Left kidney (tissue), 8 donors: ENCODE measurements at places on chromosomes 11 and 22. TPM values are rescaled to one million over a fixed set of nuclear protein-coding genes. Genes with fewer than 3 reads are reported as not detected.

TBC1D10A gene
- 12.9 TPM for polyA plus RNA-seq

CHRM1 gene
- not detected for polyA plus RNA-seq

ETS1 gene
- polyA plus RNA-seq: 75.5 TPM

DDTL gene
- 11.6 TPM for polyA plus RNA-seq

KLHDC7B gene
- 0.10 TPM for polyA plus RNA-seq

SCUBE1 gene
- polyA plus RNA-seq: 8.7 TPM

POU2F3 gene
- polyA plus RNA-seq: 0.32 TPM

FOSL1 gene
- polyA plus RNA-seq: not detected

SYCE3 gene
- polyA plus RNA-seq: not detected

ZNF215 gene
- polyA plus RNA-seq: 4.6 TPM

APOA4 gene
- polyA plus RNA-seq: not detected

HORMAD2 gene
- not detected for polyA plus RNA-seq

OR5A1 gene
- polyA plus RNA-seq: 0.03 TPM

VSIG2 gene
- polyA plus RNA-seq: 8.5 TPM

BCO2 gene
- 8.1 TPM for polyA plus RNA-seq

ANO1 gene
- 18.2 TPM for polyA plus RNA-seq

ACTN3 gene
- polyA plus RNA-seq: 1.1 TPM

INSC gene
- 0.73 TPM for polyA plus RNA-seq

CLTCL1 gene
- polyA plus RNA-seq: 6.9 TPM

MUC6 gene
- polyA plus RNA-seq: 26.8 TPM

HIRA gene
- 34.6 TPM for polyA plus RNA-seq

CHRNA10 gene
- 2.9 TPM for polyA plus RNA-seq

ARHGEF17 gene
- polyA plus RNA-seq: 94.4 TPM

SLC22A6 gene
- 29.4 TPM for polyA plus RNA-seq

GSTT2B gene
- polyA plus RNA-seq: 6.9 TPM

EIF4ENIF1 gene
- 55.5 TPM for polyA plus RNA-seq

SPI1 gene
- polyA plus RNA-seq: 3.4 TPM

MIOX gene
- polyA plus RNA-seq: 6.1 TPM

DPP3 gene
- 24.3 TPM for polyA plus RNA-seq

SHANK2 gene
- polyA plus RNA-seq: 34.8 TPM

BEST1 gene
- 4.1 TPM for polyA plus RNA-seq

OR51B2 gene
- polyA plus RNA-seq: not detected

UBQLN3 gene
- polyA plus RNA-seq: not detected

MMP7 gene
- polyA plus RNA-seq: 26.0 TPM

CALCA gene
- polyA plus RNA-seq: 12.3 TPM

OR52H1 gene
- polyA plus RNA-seq: 0.13 TPM

MRGPRX4 gene
- not detected for polyA plus RNA-seq

MYO7A gene
- polyA plus RNA-seq: 3.7 TPM

PVALB gene
- 5.9 TPM for polyA plus RNA-seq

ANGPTL5 gene
- polyA plus RNA-seq: not detected

BTBD18 gene
- 0.70 TPM for polyA plus RNA-seq

THY1 gene
- 65.2 TPM for polyA plus RNA-seq

PRODH gene
- polyA plus RNA-seq: 11.9 TPM

NCF4 gene
- 2.0 TPM for polyA plus RNA-seq

LGR4 gene
- polyA plus RNA-seq: 152 TPM

OR52E4 gene
- not detected for polyA plus RNA-seq

ACAT1 gene
- 110 TPM for polyA plus RNA-seq

RNF26 gene
- polyA plus RNA-seq: 31.9 TPM

ARHGAP1 gene
- polyA plus RNA-seq: 59.7 TPM

DGCR6 gene
- 6.6 TPM for polyA plus RNA-seq

MDK gene
- 615 TPM for polyA plus RNA-seq
